ENCODE measurements at places on chromosomes 1 and 21.
A peak's percentile ranks its signal among the peaks of the same experiment; 100 is the strongest.

- DNase-seq, result no peak
These were observed 313.0 kb downstream of the PAPPA2 start for GRCh38 chr1:176775996-176776395.

- DNase-seq, result no peak
These were observed 275.2 kb upstream of the DPYD start for GRCh38 chr1:98196012-98196411.

- no peak for DNase-seq
These were observed 2.2 kb upstream of the BCL9 start for GRCh38 chr1:147539122-147539575.

GRCh38 chr1:4108331-4108730, 208.3 kb upstream of the C1orf174 start:
- no peak for DNase-seq

GRCh38 chr1:243620096-243620495, 229.9 kb downstream of the AKT3 start:
- no peak for DNase-seq

GRCh38 chr1:1094981-1095380, 20.9 kb upstream of the RNF223 start:
- no peak for DNase-seq

DNA sequence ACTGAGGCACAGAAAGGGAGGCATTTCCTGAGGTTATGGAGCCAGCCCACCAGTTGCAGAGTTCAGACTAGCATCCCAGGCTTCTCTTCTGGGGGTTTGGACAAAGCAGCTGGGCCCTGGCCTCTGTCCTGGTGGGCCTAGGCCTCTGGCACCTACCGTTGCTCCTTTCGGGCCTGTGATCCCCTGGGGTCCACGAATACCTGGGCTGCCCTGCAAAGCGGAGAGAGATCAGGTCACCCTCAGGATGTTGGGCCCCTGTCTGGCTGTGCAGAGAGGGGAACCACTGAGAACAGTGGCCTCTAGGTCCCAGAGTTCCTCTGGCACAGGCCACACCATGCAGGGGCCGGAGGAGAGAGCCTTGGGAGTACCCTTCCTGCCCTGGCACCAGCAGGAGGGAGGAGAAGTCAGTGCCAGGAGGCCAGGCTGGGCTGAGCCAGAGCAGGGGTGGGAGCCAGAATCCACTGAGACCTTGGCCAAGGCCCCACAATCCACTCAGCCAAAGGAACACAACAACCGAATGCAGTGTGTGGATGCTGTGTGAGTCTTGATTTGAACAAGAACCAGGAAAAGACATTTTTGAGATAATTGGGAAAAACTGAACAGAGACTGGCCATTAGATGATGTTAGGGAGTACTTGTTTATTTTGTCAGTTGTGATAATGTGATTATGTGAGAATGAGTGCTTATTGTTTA, 8.9 kb downstream of the COL9A2 start:
- no peak for DNase-seq

DNA sequence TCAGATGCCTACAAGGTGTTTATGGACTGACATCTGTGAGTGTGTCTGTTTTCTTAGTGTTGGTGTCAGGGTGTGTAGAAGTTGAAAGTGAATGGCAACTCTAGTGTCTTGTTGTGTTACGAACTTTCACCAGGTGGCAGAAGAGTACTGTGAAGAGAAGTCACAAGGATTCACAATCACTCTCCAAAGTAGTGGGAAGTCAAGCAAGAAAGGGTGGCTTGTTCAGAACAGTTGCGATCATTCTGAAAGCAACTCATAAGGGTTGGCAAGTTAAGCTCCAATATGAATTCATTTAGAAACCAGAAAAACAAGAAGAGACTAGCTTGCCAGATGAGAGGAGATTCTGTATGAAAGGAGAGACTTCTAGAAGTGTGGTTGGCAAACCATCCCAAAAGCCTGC, 86.1 kb downstream of the FASLG start:
- peak; percentile 83 for DNase-seq

- no peak for DNase-seq
These were observed 21.6 kb upstream of the PLEKHM2 start for GRCh38 chr1:15662477-15662876.

DNA sequence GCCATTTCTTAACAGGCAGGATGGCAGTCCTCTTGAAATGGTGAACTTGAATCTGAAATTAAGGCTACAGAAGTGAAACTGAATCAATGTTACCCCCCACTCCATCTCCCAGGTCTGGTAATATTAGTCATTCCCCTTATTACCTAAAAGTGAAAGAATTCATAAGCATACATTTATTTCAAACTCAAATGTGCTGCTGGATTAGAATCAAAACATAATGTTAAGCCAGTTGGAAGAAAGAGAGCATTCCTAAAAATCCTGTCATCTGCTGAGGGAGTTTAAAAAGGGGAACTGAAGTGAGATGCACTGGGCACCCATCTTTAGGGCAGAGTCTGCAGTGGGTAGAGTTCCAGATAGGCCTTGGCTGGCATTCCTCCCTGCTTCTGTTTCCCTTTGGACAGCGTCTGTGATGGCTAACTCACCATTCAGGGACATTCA, 17.4 kb downstream of the KIAA0319L start:
- DNase-seq, result no peak

DNA sequence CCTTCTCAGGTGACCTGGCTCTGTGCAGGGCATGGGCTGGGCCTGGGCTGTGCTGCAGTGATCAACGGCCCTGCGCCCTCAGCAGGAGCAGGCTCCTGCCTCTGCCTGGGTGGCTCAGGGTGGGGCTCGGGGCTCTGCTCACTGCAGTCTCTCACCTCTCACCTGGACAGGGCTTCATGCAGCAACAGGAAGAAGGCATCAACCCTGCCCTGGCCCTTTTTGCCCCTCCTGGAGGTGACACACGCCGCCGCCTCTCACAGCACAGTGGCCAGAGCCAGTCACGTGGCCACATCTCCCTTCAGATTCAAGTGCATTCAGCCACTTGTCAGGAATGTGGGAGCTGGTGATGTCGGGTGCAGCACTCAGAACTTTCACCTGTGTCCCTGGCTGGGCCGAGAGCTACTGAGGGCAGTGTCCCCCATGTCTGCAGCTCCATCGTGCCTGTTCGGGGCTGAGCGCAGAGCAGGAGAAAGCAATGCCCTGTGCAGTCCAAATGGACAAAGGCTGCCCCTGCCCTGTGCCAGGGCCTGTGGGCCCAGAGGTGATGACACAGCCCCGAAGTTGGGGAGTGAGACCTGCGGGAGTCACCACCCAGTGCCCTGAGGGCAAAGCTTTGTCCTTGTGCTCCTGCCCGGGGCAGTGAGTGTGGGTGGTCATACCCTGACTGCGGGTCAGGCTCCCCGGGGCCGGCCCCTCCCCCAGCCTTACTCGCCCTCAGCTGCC, 314.0 kb downstream of the PTPRU start:
- DNase-seq, result no peak

DNA sequence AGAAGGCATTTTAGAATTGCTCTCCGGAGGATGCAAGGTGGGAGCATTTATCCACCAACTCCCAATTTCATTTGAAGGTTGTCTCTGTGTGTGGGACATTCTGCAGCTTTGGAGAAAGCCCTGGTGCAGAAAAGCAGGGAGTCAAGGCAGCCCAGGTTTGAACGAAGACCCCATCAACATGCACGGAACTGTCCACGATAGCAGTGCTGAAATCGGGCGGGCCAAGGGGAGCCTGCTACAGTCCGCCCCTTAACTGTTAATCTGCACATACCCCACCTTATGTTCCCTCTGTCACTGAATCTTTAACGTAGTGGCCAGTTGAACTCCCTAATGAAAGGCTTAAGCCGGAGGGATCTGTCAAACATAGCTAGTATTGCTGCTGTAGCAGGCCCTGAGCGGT, 68.8 kb upstream of the C1orf174 start:
- no peak for DNase-seq

DNA sequence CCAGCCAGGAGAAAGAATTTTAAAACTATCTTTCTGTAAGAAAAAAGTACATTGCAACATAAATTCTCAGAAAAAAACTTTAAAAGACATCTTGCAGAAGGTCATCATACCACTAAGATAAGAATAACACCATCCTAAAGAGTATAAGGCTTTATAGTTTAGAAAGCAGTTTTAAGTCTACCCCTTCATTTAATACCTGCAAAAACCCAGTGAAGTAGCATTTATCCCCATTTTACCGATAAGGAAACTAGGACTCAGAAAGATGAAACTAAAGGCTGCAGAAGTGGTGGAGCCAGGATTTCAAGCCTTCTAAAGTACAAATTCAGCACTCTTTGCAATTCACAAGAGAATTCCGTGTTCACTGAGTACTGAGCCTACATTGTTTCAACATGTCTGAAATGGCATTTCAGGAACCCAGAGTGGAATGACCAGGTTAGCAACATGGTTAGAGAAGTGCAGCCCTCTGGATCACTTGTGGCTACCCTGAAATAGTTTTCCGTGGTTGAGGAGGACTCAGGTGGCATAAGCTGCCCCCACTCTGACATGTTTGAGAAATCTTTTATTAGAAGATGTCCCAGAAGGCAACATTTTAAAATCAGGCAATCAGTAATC, 6.7 kb downstream of the MYCL start:
- no peak for DNase-seq

GRCh38 chr1:18020021-18020817, 87.4 kb upstream of the IGSF21 start:
- DNase-seq, result no peak

GRCh38 chr1:208031932-208032320, 121.0 kb upstream of the CD34 start:
- DNase-seq, result no peak

GRCh38 chr1:78622548-78622947, 2.3 kb downstream of the IFI44L start:
- no peak for DNase-seq

GRCh38 chr1:208108646-208109330, 135.4 kb downstream of the PLXNA2 start:
- DNase-seq, result no peak

GRCh38 chr21:46052703-46053651, 44.9 kb upstream of the COL6A2 start:
- no peak for DNase-seq
